ENCODE measurements at places on chromosomes 4 and X.

DNA sequence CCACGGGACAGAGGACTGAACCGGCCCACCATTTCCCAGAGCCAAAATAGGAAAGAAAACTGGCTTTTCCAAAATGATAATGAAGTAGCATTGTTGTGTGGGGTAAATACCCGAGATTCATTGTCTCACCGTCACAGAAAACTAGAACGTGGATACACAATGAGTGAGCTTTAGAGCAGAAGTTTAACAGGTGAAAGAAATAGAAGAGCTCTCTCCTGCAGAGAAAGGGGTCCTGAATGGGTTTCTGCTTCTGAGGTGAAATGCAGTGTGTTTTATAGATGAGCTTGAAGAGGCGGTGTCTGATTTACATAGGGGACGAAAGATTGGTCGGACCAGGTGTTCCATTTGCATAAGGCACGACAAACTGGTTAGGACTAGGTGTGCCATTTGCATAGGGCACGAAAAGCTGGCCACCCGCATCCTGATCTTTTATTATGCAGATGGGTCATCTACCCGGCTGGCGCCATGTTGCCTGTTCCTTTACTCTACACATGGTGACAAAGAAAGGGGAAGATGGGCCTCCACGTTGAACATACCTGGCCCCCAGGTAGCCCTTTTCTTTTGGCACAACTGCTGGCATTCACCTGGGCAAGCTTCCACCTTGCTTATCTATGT is 118.1 kb downstream of the ATXN3L start:
- DNase-seq, result no peak

DNA sequence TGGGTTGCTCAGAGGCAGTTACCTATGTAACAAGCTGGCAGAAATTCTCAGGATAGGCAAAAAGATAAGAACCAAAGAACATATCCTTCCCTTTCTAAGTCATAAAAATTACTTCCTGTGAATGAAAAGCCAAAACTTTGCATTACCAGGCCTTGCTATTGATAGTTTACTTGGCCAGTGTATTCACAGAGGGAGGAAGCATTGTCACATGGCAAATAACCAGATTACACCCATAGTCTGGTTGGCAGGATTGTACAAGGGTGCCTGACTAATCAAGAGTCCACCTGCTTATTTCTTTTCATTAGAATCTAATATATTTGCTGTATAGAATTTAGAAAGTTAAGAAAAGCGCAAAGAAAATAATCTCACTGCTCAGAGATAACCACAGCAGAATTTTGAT is 14.1 kb downstream of the XIAP start:
- no peak for DNase-seq

DNA sequence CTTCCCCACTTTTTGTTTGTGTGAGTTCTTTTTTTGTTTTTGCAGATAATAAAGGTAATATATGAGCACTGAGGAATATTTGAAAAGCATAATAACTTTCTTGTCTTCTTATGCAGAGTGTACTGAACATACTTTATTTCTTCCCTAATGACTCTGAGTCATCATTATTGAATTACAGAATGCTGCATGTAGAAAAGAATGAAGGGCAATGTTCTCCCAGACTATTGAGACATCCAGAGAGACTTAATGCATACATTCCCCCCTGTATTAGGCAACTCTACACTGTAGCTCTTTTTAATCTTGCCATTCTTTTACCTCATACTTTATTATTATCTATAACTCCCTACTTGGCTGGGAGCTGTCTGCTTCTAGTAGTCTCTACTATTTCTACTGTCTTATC is 240.5 kb upstream of the ANKRD50 start:
- DNase-seq, result no peak

DNA sequence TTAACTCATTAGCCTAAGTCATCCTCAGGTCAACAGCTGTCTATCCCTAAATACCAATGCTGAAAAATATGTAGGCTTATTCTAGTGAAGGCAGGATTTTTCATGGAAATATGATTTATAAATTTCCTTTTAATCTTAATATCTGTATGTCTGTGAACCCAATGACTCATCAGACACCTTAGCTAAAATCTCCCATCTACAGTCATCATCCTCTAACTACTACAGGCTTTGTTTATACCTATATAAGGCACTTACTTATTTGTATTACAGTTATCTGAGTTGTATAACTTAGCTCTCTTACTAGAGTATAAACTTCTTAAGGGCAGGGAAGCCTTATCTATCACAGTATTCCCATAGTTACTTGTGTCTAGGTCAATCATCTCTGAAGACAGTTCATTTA is 24.2 kb downstream of the AMMECR1 start:
- DNase-seq, result no peak

DNA sequence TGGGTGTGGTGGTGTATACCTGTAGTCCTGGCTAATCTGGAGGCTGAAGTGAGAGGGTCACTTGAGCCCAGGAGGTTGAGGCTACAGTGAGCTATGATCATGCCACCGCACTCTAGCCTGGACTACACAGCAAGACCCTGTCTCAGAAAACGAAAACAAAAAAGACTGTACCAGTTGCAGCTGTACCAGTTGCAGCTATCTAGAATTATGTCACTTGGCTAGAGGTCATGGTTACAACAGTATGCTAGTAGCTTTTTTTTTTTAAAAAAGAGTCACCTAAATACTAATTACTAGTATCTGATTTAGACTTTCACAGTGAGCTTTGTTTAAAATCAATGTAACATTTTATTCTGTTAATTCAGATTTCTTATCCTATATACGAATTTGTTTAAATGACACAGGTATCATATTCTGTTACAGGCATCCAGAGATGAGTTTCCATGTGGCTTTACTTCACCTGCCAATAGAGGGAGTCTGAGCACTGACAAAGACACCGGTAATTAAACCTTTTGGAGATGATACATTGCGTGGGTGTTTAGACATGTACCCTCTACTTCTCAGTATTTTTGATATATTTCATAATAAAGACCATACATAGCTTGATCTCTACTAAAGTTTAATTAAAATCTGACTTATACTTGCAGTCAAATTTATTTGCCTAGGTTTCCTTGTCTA is 100.2 kb upstream of the IL13RA1 start:
- DNase-seq, result no peak

GRCh38 chrX:39857780-39858179 is 240.0 kb downstream of the BCOR start:
- no peak for DNase-seq

DNA sequence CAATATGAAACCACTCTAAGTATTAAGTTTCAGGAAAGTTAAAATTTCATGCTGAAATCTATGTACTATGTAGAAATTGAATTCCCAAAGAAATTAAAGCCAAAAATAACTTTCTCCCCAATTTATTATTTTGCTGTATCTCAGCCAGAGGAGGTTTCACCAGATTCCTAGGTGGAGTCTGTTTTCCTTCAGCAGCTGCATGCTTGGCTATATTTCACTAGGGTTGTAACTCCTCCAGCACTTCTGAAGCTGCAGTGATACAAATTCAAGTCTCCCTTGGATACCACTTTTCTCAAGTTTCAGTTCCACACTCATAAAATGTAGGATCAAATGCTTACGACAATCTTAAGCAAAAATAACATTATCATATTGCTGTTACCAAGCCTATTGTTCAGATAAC is 41.2 kb upstream of the ZC4H2 start:
- DNase-seq, result no peak

DNA sequence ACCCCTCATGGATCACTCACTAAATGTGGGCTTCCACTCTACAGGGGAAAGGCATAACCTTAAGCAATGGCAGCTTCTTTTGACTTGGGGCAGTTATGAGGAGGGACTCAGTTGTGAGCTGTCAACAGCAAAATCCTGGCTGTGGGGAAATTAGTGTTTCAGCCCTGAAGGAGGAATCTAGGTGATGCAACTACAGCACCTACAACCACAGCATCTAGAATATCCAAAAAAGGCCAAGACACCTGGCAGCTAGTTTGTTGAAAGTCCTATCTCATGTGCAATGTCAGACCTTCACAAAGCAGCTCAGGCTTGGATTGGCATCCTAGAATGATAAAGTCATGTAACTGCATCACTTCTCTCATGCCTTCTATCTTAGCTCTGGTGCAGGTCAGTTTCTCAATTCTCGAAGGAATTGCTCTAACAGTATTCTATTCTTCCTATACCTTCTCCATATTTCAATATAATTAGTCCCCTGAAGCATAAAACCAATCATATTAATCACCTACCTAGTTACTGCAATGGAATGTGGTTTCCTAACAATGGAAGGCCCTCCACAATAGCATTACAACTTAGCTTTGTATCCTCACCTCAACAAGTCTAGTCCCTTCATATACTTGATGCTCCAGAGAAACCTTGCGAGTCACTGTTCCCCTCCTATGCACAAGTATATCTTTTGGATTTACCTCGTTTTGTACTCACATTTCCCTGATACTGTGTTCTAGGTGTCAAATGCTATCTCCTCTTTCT is 5.5 kb upstream of the ANTXR2 start:
- no peak for DNase-seq

- DNase-seq, result no peak
Observed at GRCh38 chr4:67550857-67551256, 5.6 kb upstream of the CENPC start.

- no peak for DNase-seq
Observed at GRCh38 chrX:150700107-150700506, 6.9 kb downstream of the MTMR1 start.

GRCh38 chrX:140157143-140157542 is 191.8 kb upstream of the CXorf66 start:
- no peak for DNase-seq

GRCh38 chr4:184320631-184321030 is 103.0 kb upstream of the ENPP6 start:
- no peak for DNase-seq

DNA sequence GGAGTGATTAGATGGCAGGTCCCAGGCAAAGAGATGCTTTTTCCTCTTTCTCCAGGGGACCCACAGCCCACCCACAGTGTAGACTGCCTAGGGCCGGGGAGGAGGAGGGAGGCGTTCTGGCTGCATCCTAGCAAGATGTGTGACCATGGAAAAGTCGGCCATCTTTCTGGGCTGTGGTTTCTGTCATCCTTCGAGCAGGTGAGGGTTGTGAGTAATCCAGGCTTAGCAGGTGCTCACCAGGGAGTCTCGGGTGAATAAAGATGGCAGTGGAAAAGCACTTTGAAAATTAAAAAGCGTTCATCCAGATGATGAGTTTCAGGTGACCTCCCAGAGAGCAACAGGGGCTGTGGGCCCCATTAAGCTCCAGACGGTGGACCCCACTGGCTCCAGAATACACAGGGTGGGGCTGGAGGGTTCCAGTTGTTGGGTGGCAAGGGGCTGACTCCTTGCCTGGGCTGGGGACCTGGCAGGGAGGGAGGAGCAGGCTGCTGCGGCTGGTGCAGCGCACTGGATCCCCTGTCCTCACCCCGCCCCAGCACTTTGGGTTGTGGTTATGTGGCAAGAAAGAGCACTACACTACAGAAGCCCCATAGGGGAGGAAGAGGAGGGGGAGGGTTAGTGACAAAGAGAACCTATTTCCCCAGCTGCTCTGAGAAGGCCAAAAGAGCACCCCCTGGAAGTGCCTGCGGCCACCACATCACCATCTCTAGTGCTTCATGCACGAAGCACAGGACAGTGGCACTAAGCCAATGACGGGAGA is 23.7 kb downstream of the ELF4 start:
- no peak for DNase-seq

DNA sequence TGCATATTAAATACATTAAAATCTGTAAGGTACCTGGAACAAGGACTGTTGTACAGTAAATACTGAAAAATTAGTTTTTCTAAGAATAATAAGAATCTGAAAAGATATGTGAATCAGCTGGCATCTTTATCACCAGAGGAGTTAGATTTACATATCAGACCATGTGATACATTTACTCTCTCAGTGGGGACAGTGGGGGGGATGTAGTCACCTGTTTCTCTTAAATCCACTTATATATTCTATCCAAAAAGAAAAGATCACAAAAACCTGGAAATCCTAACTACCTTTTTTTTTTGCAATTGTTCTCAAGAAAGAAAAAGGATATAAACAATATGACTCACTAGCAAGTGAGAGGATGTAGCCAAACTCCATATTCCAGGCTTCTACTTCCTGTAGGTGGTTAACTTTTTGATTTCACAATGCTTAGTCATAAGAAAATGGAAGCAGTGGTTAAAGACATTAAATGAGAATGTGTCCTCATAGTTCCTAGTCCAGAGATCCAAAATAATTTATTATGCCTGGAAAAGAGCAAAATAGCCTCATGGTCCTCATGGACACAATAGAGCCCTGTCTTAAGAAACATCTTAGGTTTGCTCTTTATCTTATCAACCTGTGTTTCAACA is 22.5 kb upstream of the MYOZ2 start:
- no peak for DNase-seq

- DNase-seq, result no peak
Observed at GRCh38 chrX:16832301-16832700, 37.9 kb downstream of the RBBP7 start.

GRCh38 chr4:102696758-102697157 is 64.0 kb downstream of the MANBA start:
- DNase-seq, result no peak

- no peak for DNase-seq
Observed at GRCh38 chr4:113951263-113951662, 28.2 kb downstream of the ARSJ start.

GRCh38 chr4:188145601-188146000 is 6.4 kb downstream of the TRIML1 start:
- no peak for DNase-seq

DNA sequence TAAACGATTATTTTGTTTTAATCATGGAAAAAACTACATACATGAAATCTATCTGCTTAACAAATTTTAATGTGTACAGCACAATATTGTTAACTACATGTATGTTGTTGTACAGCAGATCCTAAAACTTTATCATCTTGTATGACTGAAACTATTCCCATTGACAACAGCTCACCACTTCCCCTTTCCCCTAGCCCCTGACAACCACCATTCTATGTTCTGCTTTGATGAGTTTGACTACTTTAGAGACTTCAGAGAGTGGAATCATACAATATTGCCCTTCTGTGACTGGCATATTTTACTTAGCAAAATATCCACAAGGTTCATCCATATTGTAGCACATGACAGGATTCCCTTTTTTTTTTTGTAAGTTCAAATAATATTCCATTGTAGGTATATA is 185.9 kb downstream of the CFAP299 start:
- no peak for DNase-seq

GRCh38 chr4:152936446-152937335 is 568 bp downstream of the FHDC1 start:
- peak; percentile 69 for DNase-seq

DNA sequence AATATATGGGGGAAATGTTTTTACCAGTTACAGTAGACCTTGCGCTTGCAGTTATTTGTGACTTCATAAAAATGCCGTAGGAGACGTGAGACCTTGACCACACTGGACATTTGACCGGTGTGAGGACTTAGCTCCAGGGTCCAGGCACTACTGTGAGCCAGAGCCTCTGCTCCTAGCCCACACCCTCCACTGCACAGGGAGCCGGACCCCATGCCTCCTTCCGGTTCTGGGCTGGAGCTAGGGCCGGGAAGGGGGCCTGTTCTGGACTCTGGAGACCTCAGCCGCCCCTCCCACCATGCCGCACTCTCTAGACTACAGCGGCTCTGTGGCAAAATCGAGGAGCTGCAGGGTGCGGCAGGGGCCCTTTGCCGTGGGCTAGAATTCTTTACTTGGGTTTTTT is 5.3 kb downstream of the PCGF3 start:
- no peak for DNase-seq

All from spinal cord (tissue), 10 donors.